DMS79 (cell line): ENCODE measurements at places on chromosomes 6 and 20.

GRCh38 chr20:39016041-39016440 is 53.9 kb downstream of the DHX35 start:
- no peak for DNase-seq

DNA sequence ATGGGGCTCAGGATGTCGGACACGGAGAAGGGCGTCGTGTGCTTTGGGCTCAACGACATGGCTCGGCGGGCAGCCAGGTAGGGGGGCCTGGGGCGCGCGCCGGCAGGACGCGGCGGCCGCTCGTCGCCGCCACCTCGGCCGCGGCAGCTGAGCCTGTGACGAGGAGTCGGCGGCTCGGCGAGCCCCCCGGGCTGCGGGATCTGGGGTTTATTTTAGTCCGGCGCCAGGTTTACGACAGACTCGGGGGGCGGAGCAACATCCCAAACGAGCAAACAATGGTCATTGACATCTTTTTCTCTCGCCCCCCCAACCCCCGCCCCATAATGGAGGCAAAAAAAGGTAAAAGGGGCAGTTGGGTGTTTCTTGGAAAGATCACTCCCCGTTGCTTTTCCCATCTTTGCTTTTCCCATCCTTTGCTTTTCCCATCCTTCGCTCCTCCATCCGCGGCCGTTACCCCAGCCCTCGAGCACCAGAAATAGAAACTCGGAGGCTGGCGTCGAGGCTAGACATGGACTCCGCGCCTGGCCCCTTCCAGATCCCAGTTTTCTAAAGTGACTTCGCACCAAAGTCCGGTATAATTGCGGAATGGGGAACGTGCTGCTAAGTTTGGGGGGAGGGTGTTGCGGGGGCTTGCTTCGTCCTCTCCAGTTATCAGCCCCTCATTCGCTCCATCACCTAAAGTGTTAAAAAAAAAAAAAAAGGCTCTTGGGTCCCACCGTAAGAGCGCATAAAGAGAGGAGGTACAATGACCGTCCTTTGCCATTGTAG is at the start of gene NKX2-4:
Gene NKX2-4 (minus strand): TSS at position 186 of the 768 bp plus-strand sequence. CDS start 127 bp downstream, at position 59.
- DNase-seq: no peak

- DNase-seq: no peak
Observed at GRCh38 chr6:17220040-17220910, 60.9 kb upstream of the RBM24 start.

DNA sequence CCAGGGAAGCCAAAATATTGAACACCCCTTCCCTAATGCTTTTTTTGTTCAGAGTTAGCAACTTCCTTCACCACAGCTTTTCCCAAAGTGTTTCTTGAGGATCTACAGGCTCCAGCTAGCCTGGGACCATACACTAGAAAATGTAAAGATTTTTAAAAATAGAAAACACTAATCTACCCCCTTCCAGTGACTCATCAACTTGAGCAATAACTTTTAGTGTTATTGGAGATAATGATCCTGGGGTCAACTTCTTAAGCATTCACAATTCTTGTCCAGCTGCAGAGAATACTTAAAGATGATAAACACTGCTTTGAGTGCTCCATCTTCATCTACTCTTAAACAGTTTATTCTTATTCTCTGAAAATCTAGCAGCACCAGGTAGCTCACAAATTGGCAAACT is 131.6 kb downstream of the COL9A1 start:
- DNase-seq: no peak

DNA sequence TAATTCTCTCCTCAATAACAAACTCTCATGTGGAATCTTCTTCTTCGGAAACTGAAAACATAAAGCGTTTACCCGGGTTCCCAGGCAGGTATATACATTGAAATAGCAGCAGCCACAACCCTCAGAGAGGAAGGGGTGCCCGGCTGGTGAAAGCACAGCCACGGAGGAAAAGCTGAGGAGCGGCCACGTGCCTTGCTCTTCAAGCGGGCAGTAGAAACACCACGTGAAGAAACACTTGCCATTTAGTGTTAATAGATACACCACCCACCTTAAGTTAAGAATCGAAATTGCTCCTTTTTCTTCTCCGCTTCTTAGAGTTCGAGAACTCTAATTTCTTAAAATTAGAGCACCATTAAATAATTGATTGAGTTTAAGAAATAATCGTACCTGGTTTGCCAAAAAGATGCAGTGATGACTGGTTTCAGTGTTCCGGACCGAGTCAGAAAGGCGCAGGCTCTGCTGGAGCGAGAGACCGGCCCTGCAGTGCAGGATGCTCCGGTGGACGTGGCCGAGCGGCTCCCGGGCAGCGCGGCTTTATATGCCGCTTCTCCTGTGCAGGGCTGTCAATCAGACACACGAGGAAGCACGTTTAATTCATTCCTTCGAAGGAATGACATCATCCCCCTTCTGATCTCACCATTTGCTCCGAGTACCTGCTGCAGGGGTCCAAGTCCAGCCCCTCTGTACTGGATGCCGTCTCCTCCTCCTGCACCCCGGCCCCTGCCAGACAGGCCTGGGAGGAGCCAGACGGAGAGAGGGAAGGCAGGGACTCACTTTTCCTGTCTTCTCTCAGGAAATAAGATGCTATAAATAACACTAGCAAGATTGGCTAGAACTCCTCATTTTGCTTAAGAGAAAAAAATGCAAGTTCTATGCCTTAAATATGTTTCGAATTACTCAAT is at the start of gene THBS2:
Gene THBS2 (minus strand): TSS at position 510 of the 902 bp plus-strand sequence. CDS start 3,062 bp downstream, outside the sequence.
- no peak for DNase-seq

DNA sequence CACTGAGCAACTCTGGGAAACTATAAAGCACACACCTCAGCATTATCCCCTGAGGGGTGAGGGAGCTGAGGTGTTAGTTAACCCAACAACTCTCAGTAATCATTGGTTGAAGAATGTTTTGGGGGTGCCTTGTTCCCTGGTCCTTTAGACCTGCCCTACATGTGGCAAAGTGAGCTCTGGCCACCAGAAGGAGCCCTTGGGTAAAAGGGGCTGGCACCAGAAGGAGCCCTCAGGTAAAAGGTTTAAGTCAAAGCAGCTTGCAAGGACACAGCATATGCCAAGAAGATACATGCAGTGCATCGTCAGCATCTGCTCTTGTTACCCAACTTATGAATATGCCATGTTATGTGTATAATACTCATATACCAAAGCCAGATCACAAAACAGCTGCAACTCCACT is 1081.7 kb downstream of the KIF16B start:
- DNase-seq: no peak

- DNase-seq: no peak
Observed at GRCh38 chr6:116451916-116452315, 9.3 kb upstream of the CALHM6 start.

- DNase-seq: no peak
Observed at GRCh38 chr6:66937180-66937579, 1230.2 kb upstream of the EYS start.

GRCh38 chr20:22001886-22002285 is 296.4 kb downstream of the PAX1 start:
- DNase-seq: no peak

DNA sequence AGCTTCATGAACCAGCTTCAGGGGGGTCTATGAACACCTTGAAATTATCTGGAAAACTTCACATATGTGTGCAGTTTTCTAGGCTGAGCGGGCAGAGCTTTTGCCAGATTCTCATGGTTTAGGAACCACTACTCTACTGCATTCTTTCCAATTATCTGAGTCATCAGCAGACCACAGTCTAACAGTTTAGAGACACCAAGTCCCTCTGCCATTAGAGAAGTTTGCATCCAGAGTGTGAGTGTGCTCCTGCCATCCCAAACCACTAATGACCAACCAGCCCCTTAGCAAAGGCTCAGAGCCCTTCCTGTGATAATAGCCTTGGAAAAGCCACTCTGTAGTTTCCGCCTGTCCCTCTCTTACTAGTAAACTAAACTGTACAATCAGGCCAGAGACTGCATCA is 96.8 kb downstream of the PHACTR1 start:
- no peak for DNase-seq

- DNase-seq: no peak
Observed at GRCh38 chr6:156347656-156348055, 429.5 kb upstream of the ARID1B start.

GRCh38 chr6:148169706-148170105 is 172.9 kb upstream of the SASH1 start:
- DNase-seq: no peak

- peak; percentile 0 for DNase-seq
Observed at GRCh38 chr20:53943522-53944291, 126.7 kb downstream of the BCAS1 start.

GRCh38 chr20:42212391-42212790 is 594.2 kb upstream of the CHD6 start:
- DNase-seq: no peak

DNA sequence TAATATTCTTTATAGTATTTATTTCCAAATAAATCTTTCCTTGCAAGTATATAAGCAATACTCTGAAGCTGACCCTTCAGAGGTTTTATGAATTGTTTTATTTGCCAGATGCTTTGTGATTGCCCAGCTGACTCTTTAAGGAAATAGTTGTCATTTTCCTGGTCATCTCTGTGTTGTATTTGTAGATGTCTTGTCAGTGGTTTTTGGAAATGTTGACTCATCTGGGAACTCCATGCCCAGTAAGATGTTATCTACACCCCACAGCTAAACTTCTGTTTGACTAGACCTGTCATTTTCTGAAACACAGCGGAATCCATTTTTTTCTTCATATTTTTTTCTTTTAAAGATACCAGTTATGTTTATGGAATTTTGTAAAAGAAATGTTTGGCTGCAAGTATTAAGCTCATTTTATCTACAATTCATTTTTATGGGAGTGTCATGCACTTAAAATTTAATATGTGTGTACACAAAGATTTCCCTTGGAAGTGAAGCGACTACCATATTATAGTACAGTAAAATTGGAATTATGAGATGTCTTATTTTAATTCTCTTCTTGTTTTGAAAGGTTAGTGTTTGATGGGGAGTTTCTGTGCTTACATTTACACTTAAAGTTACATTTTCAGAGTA is 491.0 kb downstream of the NKAIN2 start:
- DNase-seq: no peak

DNA sequence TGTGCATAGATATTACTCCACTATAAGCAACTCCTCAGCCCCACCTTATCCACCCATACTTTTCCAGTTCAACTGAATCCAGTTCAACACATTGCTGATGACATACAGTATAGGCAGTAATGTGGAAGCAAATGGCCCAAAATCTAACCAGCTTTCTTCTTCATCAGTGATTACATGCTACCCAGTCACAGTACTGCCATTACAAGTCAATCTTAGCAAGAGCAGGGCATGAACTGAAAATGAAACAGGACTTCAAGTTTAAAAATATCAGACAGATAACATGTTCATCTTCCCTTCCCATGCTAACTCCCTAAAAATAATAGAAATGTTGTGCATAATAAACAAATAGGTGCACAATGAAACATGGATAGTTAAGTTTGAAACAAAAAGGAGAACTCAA is 19.2 kb downstream of the RRAGD start:
- no peak for DNase-seq

DNA sequence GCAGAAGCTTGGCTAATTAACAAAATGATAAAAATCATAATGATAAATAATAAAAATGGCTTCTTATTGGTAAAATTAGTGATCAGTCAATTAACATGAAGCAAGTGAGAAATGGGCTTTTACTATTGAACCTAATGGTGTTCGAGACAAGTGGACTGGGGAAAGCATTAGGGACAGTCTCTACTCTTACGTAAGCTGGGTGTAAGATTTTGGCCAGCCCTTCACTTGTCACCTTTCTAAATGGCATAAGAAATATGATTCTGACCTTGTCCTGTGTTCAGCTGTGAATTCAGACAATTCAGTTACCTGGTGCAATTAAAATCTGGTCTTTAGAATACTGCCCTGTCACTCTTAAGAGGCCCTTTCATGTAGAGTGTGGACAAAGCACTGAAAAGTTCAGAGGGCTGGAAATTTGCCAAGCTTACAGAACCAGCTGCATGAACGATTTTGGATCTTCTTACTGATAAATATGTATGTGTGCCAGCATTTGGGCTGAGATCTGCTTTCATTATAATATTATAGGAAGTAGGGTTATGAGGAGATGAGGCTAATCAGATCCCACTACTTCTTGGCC is 115.9 kb downstream of the QRSL1 start:
- DNase-seq: peak; percentile 53

DNA sequence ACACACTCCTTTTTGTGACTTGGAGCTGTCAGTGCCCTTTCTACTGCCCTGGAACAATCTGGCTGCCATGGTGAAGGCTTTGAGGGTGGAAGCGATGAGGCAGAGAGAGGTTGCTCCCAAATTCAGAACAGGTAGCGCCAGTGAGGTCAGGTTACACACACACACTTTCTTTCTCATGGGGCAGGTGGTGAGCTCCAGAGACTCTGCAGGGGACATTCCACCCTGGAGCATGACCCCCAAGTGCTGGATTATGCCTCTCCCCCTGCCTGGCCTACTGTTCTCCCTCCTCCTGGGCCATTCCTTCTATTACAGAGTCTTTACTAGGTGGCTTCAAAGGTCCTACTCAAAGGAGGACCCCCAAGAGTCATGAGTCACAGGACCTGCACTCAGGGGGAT is 98.0 kb downstream of the EYA2 start:
- no peak for DNase-seq

GRCh38 chr6:167306401-167306998 is 15.4 kb downstream of the UNC93A start:
- DNase-seq: no peak

- peak; percentile 98 for DNase-seq
Observed at GRCh38 chr20:49659056-49659455, 54.6 kb downstream of the B4GALT5 start.

GRCh38 chr20:38545771-38546170 is 35.2 kb upstream of the ADIG start:
- no peak for DNase-seq

DNA sequence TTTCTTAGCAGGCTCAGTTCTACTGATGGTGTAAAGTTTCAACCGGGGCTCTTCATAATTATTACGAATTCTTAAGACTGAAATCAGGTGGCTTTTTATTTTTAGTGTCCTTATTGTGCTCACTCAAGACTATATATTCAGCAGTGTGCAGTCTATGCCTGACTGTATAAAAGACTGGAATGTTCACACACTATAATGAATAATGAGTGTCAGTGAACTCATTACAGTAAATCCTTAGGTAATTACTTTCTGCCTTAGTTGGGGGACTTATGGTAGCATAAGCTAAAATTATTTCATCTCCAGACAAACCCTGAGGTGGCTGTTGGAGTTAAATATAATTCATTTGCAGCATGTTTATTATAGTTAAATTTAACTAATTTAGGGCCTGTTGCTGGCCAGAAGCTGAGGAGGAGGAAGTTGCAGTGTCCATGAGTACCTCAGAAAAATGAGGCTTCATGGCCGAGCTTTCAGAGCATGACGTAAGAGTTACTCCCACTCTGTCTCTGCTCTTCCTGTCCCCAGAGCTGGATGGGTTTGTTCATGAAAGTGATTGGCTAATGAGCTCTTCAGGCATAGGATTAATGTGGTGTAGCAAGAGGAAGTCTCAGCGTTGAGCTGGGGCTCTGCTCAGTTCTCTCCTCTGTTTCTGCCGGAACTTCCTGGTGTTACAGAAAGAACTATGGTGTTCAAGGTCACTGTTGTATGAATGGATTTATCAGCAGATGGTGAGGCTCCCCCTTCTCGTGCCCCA is 335.7 kb downstream of the NRN1 start:
- no peak for DNase-seq
